Ammon's horn (tissue), 1 donor: ENCODE measurements at places on chromosomes 1 and 21.
A peak's percentile ranks its signal among the peaks of the same experiment; 100 is the strongest.

DNA sequence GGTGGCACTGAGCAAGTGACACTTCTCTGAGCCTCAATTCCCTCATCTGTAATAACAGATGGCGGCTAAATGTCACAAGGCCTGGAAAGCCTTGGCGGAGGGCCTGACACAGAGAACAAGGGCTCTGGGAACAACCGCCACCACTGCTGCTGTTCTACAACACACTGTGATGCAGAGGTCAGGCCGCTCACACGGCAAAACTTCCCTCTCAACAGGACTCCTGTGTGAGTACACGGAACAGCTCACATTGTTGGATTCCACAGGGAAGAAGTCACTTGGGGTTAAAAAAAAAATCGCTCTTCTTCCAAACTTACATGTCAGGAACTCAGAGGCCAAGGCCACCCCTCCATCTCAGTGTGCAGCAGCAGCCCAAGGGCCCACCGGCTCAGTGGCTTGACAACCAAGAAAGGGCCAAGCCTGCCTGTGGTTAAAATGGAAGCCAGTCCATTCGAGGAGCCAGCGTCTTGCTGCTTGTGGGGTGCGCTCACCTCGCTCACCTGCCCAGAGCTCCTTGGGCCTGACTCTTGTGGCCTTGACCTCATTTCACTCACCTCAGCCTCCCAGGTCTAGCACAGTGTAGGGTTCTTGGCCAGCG lies 101.1 kb downstream of the RAVER2 start:
- DNase-seq: no peak

GRCh38 chr1:27009601-27010197 lies 3.0 kb downstream of the TENT5B start:
- no peak for DNase-seq

DNA sequence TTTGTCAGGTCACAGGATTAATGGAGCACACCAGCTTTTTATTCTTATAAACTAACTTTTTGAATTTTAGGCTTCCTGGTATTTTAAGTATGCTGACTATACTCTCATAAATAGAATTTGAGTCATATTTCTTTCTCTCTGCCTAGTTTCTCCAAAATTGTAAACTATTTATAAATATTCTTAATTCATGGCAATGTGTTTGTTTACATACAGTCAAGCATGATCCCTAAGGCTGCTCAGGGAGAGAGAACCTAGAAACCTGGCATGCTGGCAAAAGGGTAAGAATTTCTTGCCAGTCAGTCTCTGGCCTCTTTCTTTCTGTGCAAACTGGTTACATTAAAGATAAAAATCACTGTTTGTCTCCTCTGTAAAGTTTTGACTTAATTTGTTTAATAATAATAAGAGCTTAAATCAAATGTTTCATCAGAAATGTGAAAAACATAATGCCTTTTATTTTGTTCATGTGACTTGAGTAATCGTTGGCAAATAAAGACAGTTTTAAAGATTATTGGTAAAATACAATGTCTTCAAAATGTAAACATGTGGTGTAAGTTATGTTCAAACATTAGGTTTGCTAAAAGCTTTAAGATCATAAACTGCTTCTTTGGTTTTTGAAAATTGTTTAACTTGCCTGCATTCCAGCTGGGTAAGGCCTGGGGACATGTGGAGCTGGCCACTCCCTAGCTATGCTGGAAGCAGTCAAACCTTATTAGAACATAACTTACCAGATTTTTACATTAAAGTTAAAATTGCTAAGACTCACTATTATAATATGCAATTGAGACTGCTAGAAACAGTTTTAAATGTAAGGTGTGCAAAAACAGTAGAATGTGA lies 1401.7 kb downstream of the NCAM2 start:
- DNase-seq: no peak

- no peak for DNase-seq
Observed at GRCh38 chr1:204648576-204648975, 37.0 kb downstream of the LRRN2 start.

- peak; percentile 75 for DNase-seq
Observed at GRCh38 chr1:170929835-170930554, 5.3 kb upstream of the MROH9 start.

DNA sequence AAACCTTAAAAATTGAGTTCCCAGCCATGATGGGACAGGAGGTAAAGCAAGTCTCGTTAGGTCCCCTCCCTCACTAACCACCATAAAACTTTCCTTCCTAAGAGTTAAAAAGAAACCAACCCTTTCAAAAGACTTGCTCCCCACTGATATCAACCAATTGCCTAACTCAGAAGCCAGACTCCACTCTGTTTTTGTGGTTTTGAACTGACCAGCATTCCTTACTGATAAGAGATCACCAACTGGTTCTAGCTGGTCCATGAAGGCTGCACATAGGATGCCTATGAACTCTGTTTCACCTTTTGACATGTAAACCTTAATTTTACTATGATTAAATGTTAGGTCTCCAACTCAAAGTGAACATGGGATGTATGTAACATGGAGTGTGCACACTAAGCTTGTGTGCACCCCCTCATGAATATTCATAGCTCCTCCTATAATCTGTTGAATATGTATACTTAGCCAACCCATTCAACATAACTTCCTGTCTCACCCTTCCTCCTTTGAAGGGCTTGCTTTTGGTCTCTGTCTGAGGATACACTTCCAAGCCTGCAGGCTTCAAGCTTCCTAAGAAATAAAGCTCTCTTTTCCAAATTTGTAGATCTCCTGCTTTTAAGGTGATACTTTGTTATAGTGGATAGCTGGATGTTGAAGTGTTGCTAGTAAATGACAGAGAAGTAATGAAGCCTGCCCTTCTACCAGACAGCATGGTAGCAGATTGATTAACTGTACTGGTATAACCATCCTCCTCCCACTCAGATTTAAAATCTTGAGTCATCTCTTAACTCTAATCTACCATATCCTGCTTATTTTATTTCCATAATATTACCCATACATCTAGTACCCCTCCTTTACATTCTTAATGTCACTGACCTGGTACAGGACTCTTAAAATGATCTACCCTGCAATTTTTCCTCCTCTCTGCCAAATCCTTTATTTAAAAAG lies 95.6 kb downstream of the ZNF644 start:
- DNase-seq: no peak

- DNase-seq: no peak
Observed at GRCh38 chr1:90704817-90705216, 12.3 kb downstream of the BARHL2 start.
